Neuronal stem cell (in vitro differentiated cells): ENCODE measurements at places on chromosomes 7 and 10.

DNA sequence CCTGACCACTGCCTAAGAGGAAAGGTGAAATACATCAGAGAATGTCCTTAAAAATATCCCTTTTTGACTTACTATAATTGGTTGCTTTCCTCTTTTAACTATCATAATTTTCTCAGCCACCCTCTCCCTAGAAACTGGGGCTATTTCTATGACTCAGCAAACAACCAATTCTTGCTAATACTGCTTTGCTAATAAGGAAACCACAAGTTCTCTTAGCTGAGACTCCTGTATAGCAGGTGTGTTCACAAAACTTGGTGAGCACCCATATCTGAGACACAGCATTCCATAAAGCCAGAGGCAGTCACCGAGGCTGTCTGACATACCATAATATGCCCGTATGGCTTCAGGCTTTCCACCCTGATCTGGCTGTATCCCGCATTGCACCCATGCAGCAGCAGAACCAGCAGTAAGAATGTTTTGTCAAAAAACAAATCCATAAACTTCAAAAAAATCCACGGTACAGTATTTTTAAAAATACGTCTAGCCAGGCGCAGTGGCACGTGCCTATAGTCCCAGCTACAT is 191.7 kb upstream of the C7orf33 start:
- DNase-seq, result no peak

- no peak for DNase-seq
Measured at GRCh38 chr10:83945982-83946718, 193.2 kb upstream of the GHITM start.

GRCh38 chr7:21373031-21373430 is 54.9 kb upstream of the SP4 start:
- no peak for DNase-seq

DNA sequence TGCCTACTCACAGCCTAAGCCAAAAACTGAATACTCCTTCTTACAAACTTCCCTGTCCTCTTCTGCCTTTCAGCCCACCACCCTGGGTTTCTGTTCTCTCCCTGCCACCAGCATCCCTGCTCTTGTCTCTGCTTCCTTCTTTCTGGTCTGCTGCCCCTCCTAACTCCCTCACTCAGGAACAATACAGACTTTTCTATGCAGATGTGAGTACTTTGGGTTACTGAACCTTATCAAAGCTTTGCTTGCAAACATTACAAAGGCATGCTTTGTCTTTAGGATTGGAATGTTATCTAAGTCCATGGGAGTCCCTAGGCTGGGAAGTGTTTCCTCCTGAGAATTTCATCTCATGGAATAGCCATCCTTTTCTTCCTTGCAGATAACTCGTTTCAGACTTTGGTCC is 28.9 kb downstream of the CNNM1 start:
- DNase-seq, result no peak

DNA sequence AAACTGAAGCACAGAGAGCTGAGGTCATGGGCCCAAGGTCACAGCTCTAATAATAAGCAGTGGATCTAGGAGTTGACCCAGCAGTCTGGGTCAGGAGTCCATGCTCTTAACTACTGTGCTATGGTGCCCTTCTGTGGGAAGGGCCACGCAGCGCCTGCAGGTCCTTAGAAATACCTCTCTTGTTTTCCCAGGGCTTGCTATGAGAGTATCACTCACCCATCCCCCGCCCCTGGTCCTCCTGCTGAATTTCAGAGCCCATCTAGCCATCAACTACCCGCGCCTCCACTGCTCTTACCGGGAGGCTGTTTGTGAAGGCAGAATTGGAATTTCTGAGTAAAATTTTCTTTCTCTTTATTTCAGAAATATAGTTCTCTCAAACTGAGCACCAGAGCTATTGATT is 27.3 kb upstream of the CRHR2 start:
- no peak for DNase-seq

GRCh38 chr7:14510268-14510667 is 392.3 kb downstream of the DGKB start:
- DNase-seq, result no peak

- no peak for DNase-seq
Measured at GRCh38 chr7:156456032-156456431, 184.5 kb upstream of the RNF32 start.
